Substantia nigra (tissue), 51 donors: ENCODE measurements at places on chromosomes 6 and 20.

DNA sequence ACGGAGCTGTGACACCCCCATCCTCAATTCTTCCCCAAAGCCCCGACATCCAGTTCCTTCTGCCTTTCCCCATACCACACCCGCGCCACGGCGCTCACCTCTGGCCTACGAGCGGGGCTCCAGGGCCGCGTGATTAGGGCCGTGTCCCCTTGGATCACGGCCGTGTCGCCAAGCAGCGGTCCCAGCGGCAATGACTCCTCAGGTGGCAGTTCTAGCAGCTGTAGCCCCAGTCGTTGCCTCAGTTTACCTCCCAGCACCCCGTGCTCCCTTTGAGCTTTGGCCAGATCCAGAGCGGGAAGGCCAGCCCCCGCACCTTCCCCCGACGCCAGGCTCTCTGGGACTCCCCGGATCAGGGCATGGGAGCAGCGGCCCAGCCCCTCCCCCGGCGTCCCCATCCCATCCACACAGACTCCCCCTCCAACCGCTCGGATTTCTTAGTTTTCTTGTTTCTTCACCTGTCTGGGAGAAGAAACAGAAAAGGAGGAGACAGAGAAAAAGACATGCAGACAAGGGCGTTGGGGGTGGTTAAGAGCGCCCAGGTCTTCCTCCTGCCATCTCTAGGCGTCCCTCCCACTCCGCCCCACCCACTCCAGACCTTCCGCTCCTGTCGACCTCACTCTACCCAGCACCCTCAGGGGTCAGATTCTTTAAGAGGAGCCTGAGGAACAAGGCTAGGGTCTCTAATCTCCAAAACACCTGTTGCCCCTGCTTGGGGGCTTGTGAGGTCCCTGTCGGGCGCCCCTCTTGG is at the start of gene DDAH2:
DDAH2 (minus strand) TSS at position 533 of the 748 bp plus-strand sequence; CDS start at position 395, 138 bp downstream.
- DNase-seq, result no peak

DNA sequence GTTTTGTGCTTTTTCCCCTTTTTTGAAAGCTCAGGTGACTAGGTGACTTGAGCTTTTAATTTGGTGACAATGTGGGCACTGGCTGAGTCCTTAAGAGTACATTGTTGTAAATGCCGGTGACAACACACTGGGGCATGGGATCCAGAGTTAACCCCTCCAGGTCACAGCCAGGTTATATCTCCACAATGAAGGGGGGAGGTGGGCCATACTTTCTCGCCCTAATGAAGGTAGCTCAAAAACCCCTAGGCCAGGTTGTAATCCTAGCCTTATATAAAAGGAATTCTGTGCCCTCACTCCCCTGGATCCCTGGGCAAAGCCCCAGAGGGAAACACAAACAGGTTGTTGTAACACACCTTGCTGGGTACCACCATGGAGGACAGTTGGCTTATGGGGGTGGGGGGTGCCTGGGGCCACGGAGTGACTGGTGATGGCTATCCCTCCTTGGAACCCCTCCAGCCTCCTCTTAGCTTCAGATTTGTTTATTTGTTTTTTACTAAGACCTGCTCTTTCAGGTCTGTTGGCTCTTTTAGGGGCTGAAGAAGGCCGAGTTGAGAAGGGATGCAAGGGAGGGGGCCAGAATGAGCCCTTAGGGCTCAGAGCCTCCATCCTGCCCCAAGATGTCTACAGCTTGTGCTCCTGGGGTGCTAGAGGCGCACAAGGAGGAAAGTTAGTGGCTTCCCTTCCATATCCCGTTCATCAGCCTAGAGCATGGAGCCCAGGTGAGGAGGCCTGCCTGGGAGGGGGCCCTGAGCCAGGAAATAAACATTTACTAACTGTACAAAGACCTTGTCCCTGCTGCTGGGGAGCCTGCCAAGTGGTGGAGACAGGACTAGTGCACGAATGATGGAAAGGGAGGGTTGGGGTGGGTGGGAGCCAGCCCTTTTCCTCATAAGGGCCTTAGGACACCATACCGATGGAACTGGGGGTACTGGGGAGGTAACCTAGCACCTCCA is 2.2 kb upstream of the VEGFA start:
- DNase-seq, result no peak

DNA sequence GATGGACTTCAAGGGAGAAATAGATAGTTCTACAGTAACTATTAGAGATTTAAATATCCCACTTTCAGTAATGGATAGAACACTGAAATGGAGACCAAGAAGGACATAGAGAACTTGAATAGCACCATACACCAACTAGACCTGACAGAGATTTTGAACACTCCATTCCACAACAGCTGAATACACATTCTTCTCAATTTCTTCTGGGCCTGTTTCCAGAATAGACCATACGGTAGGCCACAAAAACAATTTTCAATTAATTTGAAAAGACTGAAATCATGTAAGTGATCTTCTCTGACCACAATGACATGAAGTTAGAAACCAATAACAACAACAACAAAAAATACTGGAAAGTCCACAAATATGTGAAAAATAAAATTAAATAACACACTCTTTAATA is 979.1 kb upstream of the FLRT3 start:
- DNase-seq, result no peak

- no peak for DNase-seq
These were observed 744.2 kb downstream of the MAFB start for GRCh38 chr20:39944861-39945260.

DNA sequence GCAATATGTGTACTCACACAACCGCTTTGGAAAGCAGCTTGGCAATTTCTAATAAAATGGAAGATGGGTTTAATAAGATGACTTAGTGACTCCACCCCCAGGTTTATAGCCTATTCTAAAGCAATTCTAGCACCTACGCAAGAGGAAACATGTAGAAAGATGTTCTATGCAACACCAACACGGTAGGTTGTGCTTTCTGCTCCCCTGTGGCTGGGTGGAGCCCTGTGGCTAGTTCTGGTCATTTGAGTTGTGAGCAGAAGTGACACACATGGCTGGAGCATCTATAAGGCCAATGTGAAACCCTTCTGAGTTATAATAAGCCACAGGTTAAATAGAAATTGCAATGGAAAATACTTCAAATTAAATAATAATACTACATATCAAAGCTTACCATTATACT is 310.7 kb downstream of the CD83 start:
- no peak for DNase-seq

- DNase-seq, result no peak
These were observed 179.8 kb upstream of the NOX3 start for GRCh38 chr6:155635416-155635815.

DNA sequence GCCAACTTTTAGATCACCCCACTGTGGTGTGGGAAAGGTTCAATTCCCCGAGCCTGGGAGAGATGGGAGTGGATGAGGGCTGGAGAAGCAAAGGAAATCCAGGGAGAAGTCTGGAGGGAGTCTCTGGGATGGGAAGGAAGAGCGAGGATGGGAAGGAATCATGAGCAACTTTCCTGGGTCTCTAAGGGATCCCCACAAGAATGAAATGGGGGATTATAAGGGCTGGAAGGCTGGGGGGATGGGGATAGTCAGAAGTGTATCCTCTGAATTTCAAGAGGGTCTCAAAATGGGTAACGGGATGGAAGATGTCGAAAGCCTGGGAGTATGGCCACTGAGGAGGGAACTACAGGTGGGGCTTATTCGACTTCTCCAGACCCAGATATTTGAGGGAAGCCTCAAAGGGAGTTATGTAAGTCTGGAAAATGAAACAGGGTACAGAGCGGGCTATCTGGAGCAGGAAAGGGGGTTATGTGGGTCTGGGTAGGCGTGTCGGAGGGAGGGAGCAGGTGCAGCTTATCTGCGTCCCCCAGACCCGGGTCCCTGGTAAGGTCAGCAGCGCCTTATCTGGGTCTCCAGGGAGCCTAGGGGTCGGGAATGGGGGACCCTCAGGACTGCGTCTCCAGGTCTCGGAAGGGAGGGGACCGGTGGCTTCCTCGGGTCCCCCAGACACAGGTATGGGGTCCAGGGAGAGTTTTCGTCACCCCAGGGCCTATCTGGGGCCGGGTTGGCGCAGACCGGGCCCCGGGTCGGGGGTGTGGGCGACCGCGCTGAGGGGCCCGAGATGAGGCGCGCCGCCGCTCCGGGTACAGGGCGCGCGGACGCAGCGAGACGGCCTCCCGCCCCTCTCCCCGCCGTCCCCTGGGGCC is 550 bp downstream of the PLAGL2 start:
- DNase-seq, result no peak

DNA sequence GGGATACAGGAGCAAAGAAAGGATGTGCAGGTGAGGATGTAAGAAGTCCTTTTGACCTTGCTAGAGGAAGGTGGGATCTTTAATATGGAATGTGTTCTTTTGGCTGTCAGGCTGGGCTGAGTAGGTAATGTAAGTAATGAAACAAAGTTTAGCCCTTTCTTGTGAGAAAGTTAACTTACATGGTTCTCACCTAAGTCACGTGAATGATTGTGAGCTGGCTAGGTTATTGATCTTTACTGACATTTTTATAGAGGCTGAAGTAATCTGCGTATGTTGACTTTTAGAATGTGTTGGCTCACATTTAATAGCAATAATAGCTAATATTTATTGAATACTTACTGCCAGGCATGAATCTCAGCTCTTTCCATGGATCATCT is 2.6 kb downstream of the TOP1 start:
- no peak for DNase-seq

DNA sequence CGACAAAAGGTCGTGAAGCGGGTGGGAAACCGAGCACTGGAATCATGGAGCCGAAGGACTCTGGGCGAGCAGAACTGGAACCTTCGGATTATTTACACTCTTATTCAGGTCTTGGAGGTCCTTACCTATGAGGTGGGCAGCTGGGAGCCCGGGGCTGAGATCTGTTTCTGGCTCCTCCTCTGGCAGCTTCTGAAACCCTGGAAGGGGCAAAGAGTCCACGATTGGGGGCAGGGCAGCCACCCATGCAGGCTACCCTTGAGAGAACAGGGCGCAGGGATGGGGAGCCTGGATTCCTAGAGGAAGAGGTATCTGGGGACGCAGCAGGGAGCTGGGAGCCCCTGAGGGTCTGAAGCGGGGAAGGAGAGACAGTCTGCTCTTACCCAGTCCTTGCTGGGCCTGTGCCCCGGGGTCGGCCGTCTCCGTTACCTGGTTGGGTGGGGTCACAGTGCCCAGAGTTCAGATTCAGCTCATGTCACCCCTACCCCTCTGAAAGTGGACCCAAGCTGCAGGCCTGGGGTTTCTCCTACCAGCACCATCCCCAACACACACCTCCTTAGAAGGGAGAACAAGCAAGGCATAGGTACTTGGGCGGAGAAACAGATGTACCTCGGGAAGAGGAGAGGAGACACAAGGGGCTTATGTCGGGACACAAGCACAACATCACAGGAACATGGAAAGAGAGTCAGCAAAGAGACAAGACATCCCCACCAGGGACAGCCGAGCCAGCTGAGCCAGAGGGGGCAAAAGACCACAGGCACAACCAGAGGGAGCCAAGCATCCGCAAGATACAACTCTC is 592 bp downstream of the LTB start:
- no peak for DNase-seq

- DNase-seq, result no peak
These were observed 289.6 kb downstream of the RFPL4B start for GRCh38 chr6:112636650-112637262.

- no peak for DNase-seq
These were observed 18.0 kb upstream of the SIM1 start for GRCh38 chr6:100482698-100483097.

DNA sequence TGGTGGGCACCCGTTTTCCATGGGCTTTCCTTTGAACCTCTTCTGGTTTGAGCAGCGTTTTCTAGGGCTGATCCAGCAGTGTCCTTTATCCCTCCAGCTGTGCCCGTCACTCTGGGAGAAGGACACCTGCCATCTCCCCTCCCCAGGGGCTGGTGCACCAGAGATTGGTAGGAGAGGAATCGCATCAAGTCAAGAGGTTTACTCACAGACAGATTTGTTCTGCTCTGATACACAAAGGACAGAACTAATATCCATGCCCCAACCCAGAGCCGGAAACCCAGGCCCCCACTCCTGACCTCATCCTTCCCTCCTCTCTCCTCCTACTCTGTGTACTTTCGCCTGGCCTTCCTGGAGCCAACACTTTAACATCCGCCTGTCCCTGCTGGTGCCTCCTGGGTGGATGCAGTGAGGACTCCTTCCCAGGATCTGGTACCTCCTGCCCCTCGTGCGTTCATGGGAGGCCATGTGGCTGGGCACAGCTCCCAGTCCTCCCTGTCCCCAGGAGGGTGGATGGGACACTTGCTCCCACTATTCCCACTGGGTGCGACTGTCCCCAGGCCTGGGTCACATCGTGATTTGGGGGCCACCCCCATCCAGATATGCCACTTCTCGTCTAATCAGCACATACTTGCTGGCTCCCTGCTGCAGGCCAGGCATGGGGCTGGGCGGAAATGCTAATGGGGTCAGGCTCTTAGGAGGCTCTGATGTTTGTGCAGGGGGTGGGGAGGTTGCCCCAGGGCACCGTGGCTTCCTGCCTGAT is 286.3 kb downstream of the CDH4 start:
- no peak for DNase-seq
